ENCODE measurements at places on chromosomes 3 and 15.

DNA sequence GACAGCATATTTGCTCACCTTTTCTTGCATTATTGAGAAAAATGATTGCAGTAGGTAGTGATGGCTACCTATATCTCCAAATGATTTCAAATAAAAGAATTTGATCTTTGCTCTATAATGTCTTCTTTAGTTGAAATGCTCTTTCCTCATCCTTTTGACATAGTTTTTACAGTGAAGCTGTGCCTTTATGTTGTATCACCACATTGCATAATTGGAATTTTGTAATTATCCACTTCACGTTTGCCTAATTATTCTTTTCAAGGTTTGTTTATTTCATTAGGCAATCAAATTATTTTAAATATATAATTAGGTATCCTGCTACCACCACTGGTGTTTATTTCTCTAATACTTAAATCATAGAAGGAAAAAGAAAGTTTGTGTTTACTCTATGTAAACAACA, 21.3 kb upstream of the P2RY13 start:
- DNase-seq: no peak

- no peak for DNase-seq
Observed at GRCh38 chr3:52786330-52787215, 8.0 kb upstream of the ITIH3 start.

GRCh38 chr3:45167011-45167911, 21.1 kb upstream of the CDCP1 start:
- peak; percentile 70 for DNase-seq

GRCh38 chr3:183815563-183815940, 9.8 kb downstream of the MAP6D1 start:
- DNase-seq: no peak

DNA sequence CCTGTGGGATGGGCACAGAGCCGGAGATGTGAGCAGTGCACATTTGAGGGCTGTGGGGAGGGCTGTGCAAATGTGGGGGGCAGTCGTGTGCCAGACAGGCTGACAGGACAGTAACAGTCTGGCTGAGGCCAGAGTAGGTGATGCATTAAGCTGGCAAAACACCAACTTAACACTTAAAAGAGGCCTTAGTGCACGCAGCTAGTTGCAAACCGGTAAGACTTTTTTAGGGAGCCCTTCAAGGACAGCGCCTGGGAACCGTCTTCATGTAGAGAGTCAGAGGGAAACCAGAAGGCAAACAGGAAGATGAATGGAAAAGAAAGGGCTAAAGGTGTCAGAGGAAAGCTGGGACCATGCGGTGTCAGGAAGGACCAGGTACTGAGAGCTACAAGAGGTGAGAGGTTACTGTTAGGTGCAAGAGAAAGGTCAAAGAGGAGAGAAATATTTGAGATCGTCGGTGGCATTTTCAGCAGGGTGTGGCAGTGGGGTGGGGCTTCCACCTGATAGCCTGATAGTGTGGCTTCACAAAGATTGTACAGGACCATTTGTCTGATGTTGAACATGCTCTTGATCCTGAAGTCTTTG, 30.0 kb upstream of the CHD2 start:
- DNase-seq: no peak
